Vagina (tissue), 2 donors: ENCODE measurements at places on chromosomes 16 and 17.
A peak's percentile ranks its signal among the peaks of the same experiment; 100 is the strongest.

DNA sequence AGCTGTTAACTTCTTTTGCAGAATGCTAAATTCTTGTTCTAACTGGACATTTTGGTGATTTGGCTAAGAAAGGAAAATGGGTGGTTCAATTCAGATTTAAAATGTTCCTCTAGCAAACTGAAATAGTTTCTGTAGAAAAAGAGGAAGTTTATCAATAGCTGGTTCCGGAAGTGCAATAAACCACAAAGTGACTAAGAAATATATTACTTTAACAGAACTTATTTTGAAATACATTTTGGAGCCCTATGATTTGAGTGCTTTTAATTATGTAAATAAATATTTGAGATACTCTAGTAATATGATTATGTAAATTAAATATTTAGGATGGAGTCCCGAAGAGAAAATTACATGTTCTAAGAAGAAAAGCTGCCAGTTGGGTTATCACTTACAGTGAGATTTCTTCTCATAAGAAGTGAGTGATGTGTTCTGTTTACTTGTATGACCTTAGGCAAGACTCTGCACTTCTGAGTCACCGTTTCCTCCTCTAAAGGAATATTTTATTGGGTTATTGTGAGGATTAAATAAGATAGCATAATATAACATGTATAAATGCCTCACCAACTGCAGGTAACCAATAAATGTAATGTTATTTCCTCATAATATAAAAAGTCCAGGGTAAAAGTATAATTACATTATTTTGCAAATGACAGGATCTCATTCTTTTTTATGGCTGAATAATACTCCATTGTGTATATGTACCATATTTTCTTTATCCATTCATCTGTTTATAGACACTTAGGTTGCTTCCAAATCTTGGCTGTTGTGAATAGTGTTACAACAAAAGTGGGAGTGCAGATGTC, at the start of gene EVI2B:
Gene EVI2B (minus strand): TSS at position 73 of the 800 bp plus-strand sequence. CDS start 8,445 bp downstream, outside the sequence.
- no peak for DNase-seq

DNA sequence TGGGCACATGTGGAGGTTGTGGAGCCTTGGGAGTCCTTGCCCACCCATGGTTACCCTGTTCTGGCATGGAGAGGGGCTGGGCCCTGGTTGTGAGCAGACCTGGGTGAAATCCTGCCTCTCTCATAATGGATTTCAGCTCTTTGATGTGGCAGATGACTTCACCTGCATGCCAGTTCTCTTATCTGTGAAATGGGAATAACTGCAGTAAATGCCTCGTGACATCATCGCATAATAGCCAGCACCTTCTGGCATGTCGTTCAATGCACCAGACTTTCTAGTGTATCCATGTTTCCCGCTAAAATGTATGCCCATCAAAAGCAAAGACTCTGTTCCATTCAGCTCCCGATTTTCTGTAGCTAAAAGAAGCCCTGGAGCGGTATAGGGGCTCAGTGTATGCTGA, 197.6 kb downstream of the MAF start:
- DNase-seq: no peak

- DNase-seq: peak; percentile 28
These were observed 40.5 kb downstream of the C16orf82 start for GRCh38 chr16:27107185-27107592.

DNA sequence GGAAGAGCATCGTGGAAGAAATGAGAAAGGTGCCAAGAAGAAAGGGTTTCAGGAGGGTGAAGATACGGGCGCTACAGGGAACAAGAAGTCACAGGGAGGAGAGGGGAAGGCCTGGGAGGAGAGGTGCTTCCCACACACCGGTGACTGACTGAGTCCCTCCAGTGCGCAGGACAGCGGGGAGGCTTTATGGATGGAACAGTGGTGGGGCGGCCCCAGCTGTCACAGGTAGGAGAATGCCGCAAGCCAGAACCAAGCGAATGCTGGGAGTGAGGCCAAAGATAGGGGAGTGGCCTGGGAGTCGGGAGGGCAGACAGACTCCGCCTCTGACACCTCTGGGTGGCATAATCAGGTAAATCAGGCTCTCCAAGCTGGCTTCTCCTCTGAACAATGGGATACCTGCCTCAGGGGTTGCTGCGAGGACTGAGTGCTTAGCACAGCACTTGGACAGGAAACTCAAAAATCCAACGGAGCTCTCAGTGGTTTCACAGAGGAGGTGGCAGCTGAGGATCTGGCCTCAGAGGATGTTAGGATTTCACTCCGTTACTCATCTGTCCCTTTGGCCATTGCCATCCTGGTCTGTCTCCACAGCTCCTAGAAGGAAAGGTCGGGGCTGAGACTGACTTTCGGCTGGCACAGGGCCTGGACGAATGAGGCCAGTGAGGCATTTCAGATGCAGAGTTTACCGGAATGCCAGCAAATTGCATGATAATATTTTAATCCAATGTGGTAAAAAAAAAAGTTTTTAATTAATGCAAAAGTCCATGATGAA, 717 bp upstream of the CNP start:
- DNase-seq: no peak

- no peak for DNase-seq
These were observed 5.0 kb downstream of the CX3CL1 start for GRCh38 chr16:57377080-57377841.

DNA sequence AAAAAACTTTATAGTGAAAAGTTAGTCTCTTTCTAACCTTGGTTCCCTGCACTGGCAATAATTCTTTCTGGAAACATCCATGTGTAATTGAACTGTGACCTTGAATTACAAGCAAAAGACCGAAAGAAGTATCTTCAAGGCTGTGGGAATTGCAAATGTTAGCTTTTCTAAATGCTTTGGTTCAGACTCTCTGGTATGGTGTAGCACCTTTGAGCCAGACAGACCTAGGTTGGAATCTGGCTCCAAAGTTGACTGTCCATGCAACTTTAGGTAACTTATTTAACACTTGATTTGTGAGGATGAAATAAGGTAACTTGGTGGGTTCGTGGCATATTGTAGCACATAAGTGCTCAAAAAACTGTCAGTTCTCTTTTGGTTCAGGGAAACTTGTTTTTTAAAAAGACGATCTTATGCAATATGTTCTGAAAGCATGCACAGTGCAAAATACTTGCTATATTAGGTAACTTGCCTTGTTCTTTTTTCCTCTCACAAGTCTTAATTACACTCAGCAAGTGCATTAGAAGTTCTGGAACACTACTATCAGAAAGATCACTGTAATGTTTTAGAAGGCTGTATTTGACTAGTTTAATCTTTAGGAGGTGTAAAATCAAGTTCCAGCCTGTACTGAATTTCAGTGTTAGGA, 46.3 kb downstream of the TANGO6 start:
- no peak for DNase-seq
